ENCODE measurements at places on chromosomes 2 and 18. TPM values are rescaled to one million over a fixed set of nuclear protein-coding genes. Genes with fewer than 3 reads are reported as not detected.

SULT1C2 gene
- total RNA-seq, result 55.3 TPM

ANKRD44 gene
- 24.8 TPM for total RNA-seq

GRCh38 chr18:8217051-8217564 is 392.1 kb upstream of the RAB12 start:
- no peak for DNase-seq
- H3K4me3 ChIP-seq, result no peak overlapping the region
- no peaks in the 10 kb centered on the region for H3K36me3 ChIP-seq
- H3K27ac ChIP-seq, result no peak overlapping the region

DNAJC5G gene
- 4.3 TPM for total RNA-seq

DNA sequence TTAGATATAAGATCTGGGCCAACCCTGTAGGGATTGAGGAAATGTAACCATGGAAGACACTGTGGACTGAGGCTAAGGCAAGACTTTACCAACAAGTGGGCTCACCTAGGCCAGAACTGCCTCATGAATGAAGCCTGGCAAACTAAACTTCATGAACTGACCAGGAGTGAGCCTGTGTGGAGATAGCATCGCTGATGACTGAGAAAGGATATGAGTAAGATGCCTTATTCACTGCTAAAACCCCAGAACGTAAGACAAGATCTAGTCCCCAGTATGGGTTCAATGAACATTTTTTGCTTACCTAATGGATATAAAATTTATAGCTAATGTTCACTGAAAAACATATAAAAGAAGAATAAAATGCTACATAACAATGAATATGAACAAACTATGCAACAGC is 399.8 kb downstream of the SATB2 start:
- no peak for DNase-seq
- no peak overlapping the region for H3K27ac ChIP-seq
- no peaks in the 10 kb centered on the region for H3K27me3 ChIP-seq
- no peak overlapping the region for H3K4me3 ChIP-seq
- H3K4me1 ChIP-seq, result no peaks in the 10 kb centered on the region

DNA sequence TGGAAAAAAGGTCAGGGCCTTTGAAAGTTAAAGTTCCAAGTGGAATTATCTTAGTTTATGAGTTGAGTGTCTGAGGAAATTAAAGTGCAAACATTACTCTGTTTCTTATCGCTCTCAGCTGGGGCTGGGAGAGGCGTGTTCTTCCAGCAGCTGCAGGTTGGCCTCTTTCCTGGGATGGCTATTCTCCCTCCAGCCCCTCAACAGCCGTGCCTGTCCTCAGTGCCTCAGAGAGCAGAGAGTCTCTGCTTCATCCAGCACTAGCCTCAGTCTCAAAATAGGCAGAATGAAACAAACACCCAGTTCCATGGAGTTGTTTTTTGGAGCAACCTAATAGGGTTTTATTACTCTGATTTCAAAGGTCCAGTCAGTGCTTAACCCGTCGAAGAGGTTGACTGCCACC is 298.1 kb downstream of the GALR1 start:
- H3K4me3 ChIP-seq, result no peak overlapping the region
- DNase-seq, result no peak
- H3K27ac ChIP-seq, result no peak overlapping the region
- H3K36me3 ChIP-seq, result no peaks in the 10 kb centered on the region
- no peaks in the 10 kb centered on the region for H3K4me1 ChIP-seq

DNA sequence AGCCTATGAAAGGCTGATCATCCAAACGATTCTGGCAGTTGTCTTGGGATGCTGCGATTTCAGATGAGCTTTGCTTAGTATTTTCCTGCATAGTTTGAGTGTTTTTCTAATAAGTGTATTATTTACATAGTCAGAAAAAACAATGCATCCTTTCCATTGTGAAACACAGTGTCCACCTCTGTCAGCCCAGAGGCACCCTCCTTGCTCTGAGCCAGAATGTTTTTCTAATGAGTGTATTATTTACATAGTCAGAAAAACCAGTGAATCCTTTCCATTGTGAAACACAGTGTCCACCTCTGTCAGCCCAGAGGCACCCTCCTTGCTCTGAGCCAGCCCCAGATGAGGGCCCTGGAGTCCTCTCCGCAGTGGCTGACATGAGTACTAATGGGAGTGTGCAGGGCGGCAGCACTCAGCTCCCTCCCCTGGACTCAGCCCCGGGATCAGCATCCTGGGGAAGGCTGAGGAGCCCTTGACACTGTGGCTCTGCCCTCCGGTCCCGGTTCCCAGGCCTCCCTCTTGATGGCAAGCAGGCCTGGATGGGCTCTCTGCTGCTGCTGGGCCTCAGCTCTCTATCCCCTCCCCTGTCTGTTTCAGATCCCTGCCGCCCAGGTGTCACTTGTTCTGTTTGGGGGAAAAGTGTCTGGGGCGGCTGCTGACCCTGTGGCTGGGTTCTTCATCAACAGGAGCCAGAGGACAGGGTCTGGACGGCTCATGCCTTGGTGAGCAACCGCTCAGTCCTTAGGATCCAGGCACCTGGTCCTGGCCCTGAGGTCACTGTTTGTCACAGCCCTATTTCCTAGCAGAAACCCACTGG is 5.9 kb downstream of the MFSD2B start:
- no peak for DNase-seq
- no peaks in the 10 kb centered on the region for H3K27me3 ChIP-seq

- no peaks in the 10 kb centered on the region for H3K36me3 ChIP-seq
- H3K4me1 ChIP-seq, result peaks cover 24% of the 10 kb centered on the region
- no peak for DNase-seq
- no peaks in the 10 kb centered on the region for H3K27me3 ChIP-seq
- peak overlapping the region; percentile 80 for H3K4me3 ChIP-seq
- peak overlapping the region; percentile 89 for H3K27ac ChIP-seq
These were observed 602 bp upstream of the ADAM17 start for GRCh38 chr2:9556121-9556743.

Measured in Peyer's patch (tissue), 4 donors.